ENCODE measurements at places on chromosomes 3 and 15.

GRCh38 chr3:17542591-17542990 is 199.8 kb downstream of the TBC1D5 start:
- DNase-seq = no peak

- DNase-seq = no peak
Observed at GRCh38 chr3:100396967-100397366, 3.9 kb downstream of the TOMM70 start.

DNA sequence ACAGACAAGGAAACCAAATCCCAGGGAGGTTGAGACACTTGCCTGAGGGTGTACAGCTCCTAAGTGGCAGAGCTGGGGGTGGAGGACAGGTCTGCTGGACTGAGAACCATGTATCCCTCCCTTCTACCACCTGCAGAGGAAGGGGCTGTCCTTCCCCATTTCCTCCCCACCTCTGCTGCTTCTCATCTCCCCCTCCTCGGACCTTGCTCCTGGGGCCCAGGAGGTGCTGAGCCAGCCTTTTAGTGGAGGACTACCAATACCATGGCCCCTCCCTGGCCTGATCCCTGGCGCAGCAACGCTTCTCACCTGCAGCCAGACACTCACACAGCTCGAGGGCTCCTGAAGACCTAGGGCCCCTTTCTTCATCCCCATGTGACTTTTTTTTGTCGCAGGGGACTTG is 50.4 kb downstream of the IDH2 start:
- no peak for DNase-seq

- no peak for DNase-seq
Observed at GRCh38 chr15:69853544-69853951, 244.2 kb downstream of the TLE3 start.

DNA sequence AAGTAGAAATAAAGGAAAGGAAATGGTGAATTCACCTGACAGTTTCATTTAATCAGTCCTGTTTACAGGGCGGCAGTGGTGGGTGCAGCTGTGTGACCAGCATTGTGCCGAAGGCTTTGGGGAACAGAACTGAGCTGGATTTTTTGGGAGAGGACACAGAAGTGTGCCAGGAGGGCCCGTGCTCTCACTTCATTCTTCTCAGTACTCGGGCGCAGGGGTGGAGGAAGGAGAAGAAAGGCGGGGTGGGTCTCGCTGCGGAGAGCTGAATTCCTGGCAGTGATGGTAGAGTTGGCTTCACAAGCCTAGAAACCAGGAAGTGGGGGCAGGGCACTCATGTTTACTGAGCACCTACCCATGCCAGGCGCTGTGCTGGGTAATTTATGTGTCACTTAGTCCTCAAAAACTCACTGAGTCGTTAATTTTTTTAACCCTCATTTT is 64.6 kb downstream of the CRTC3 start:
- DNase-seq = peak; percentile 69

All from activated CD8-positive, alpha-beta memory T cell treated with anti-CD3 and anti-CD28 coated beads for 4 hours (primary cell).